Mesendoderm (in vitro differentiated cells): ENCODE measurements at places on chromosomes 2 and 18.

- H3K36me3 ChIP-seq, result no peaks in the 10 kb centered on the region
- no peak for DNase-seq
- H3K27me3 ChIP-seq, result no peaks in the 10 kb centered on the region
- H3K27ac ChIP-seq, result no peak overlapping the region
Measured at GRCh38 chr2:26396734-26397298, 4.9 kb upstream of the DRC1 start.

- DNase-seq, result no peak
- H3K36me3 ChIP-seq, result peaks cover 1% of the 10 kb centered on the region
- no peaks in the 10 kb centered on the region for H3K27me3 ChIP-seq
- no peaks in the 10 kb centered on the region for H3K4me1 ChIP-seq
Measured at GRCh38 chr2:32963941-32964340, 17.2 kb downstream of the LTBP1 start.

DNA sequence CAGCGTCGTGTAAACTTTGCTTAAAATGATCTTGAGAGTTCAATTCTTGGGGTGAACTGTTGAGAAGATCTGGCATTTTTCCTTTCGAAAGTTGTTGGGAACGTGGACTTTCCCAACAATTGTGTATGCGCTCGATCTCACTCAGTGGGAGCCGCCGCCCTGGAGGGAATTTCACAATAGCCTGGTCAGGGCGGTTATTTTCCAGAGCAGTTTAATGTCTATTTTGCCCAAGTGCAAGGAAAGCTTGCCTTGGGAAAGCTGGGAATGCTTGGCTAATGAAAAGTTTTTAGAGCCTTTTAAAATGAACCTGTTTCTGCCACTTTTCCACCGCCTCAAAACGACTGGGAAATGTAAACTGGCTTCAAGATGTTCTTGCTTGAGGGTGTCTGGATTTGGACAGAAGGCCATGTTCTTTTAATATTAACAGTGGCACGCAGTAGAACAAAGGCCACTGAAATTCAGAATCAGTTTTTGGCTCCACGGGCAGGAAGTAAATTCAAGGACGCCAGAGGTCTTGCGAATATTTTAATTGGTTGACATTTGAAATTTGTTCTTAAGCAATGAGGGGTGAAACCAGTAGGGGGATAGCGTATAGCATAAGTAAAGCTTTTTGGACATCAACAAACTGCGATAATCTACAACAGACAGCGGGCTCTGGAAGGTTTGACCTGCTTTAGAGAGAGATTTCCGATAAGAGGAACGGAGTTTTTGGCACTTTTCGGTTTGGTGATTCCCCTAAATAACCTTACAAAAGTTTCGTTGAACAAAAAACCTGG, 1.2 kb downstream of the CFLAR start:
- peaks cover 4% of the 10 kb centered on the region for H3K4me1 ChIP-seq
- no peaks in the 10 kb centered on the region for H3K27me3 ChIP-seq
- H3K36me3 ChIP-seq, result no peaks in the 10 kb centered on the region
- peak; percentile 26 for DNase-seq
- H3K27ac ChIP-seq, result peak overlapping the region; percentile 88
- no peak overlapping the region for H3K4me3 ChIP-seq

DNA sequence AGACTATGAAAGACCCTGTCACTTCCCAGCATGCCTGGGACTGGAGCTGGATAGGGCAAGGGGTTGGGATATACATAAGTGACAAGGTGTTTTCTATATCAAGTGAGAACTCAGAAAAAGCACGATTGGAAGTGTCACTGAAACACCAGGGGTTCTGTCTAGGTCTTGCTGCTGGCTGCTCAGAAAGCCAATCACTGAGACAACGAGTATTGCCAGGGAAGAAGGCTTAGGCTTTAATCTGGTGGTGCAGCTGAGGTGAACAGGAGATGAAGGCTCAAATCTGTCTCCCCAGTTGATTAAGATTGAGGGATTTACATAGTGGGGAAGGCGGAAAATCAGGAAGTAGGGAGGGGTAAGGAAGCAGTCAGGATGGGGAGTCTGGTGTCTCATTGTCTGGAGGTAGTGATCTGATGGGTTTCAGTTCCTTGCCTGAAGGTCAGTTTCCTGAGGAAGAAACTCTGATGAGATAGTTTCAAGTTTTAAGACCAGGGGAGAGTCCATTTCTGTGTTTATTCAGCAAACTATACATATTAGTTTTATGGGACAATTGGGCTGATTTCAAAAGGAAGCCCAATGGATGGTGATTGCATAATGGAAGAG, 3.5 kb upstream of the C2orf74 start:
- peak; percentile 89 for DNase-seq
- H3K27ac ChIP-seq, result no peak overlapping the region
- no peaks in the 10 kb centered on the region for H3K36me3 ChIP-seq
- H3K4me1 ChIP-seq, result no peaks in the 10 kb centered on the region

DNA sequence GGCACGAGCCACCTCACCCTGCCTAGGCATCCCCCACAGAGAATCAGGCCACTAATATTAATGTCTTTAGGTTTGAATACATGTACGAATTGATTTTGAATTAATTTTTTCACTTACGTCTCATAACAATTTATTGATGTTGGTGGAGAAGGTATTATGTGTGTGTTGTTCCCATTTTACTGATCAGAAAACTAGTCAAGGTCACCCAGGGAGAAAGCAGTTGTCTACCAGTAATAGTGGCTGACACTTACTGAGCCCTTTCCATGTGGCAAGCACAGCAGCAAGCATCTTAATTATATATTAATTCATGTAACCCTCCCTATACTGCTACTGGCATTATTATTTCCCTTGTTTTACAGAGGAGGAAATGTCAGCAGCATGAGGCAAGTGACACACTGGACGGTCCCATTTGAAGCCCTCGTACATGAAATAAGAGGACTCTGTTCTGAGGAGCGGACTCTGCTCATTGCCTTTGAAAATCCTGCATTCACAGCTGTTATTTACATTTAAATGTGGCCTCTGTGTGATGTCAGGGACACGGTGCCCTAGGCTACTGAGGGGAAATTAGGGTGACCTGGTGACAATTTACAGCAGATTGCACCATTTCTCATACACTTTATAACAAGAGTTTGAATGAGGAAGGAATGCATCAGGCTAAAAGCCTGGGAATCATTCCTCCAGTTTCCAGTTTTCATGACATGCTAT, 30.9 kb upstream of the KCNE4 start:
- no peaks in the 10 kb centered on the region for H3K4me1 ChIP-seq
- DNase-seq, result no peak
- H3K36me3 ChIP-seq, result no peaks in the 10 kb centered on the region
- H3K4me3 ChIP-seq, result no peak overlapping the region
- no peaks in the 10 kb centered on the region for H3K27me3 ChIP-seq

GRCh38 chr18:51668607-51669006, 471.1 kb upstream of the MEX3C start:
- no peak overlapping the region for H3K27ac ChIP-seq
- no peaks in the 10 kb centered on the region for H3K27me3 ChIP-seq
- H3K4me3 ChIP-seq, result no peak overlapping the region
- H3K4me1 ChIP-seq, result no peaks in the 10 kb centered on the region
- H3K36me3 ChIP-seq, result no peaks in the 10 kb centered on the region
- DNase-seq, result no peak

GRCh38 chr2:42764096-42764495, at the start of gene OXER1:
OXER1 (minus strand) TSS chr2:42764135; CDS start chr2:42764062, 73 bp downstream.
- H3K4me3 ChIP-seq, result no peak within 1 kb of the TSS
- no peaks in the 10 kb centered on the region for H3K27me3 ChIP-seq
- no peaks in the 10 kb centered on the region for H3K36me3 ChIP-seq
- no peaks in the 10 kb centered on the region for H3K4me1 ChIP-seq
- DNase-seq, result no peak
- H3K27ac ChIP-seq, result no peak within 1 kb of the TSS

DNA sequence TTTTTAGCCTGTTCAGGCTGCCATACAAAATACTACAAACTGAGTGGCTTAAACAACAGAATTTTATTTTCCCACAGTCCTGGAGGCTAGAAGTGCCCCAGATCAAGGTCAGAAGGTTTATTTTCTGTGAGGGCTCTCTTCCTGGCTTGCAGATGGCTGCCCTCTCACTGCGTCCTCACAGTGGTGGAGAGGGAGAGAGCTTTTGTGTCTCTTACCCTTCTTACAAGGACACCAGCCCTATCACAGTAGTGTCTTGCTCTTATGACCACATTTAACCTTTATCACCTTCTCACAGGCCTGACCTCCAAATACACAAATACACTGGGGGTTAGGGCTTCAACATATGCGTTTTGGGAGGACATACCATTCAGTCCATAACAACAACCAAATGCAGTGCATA, 11.7 kb downstream of the WDR7 start:
- no peaks in the 10 kb centered on the region for H3K4me1 ChIP-seq
- no peaks in the 10 kb centered on the region for H3K27me3 ChIP-seq
- no peak overlapping the region for H3K27ac ChIP-seq
- no peak overlapping the region for H3K4me3 ChIP-seq

DNA sequence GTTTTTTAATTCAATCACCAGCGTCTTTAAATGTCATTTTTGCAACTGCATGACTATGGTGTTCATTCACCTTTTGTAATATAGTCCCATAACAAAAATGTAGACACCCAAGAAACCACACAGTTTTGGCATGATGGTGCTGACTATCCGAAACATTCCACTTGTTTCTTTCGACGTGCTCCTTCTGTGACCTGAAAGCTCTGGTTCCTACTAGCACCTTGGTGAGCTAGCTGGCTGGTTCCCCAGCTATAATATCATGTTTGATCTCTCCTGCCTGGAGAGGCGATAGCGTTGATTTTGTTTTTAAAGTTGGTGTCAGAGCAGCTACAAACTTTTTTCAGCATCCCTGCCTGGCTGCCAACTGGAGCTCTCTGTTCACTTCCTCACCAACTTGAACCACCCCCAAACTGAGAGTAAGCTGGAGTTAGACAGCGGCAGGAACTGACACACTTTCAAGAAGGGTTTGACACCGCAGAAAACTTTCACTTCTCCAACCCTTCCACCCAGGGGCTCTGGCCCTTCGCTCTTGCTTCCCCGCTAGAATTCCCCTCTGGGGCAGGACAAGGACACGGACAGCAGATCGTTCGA, 1.1 kb downstream of the ATAD2B start:
- H3K27ac ChIP-seq, result peak overlapping the region; percentile 87
- no peaks in the 10 kb centered on the region for H3K4me1 ChIP-seq
- H3K4me3 ChIP-seq, result peak overlapping the region; percentile 91
- H3K36me3 ChIP-seq, result no peaks in the 10 kb centered on the region

- H3K27me3 ChIP-seq, result no peaks in the 10 kb centered on the region
- no peak overlapping the region for H3K4me3 ChIP-seq
- H3K4me1 ChIP-seq, result no peaks in the 10 kb centered on the region
- H3K27ac ChIP-seq, result no peak overlapping the region
Measured at GRCh38 chr2:135849087-135849486, 12.1 kb upstream of the LCT start.

- H3K4me3 ChIP-seq, result peak within 1 kb of the TSS; percentile 67
- peak; percentile 77 for DNase-seq
- no peaks in the 10 kb centered on the region for H3K4me1 ChIP-seq
- H3K36me3 ChIP-seq, result no peaks in the 10 kb centered on the region
- H3K27me3 ChIP-seq, result no peaks in the 10 kb centered on the region
Measured at GRCh38 chr2:68643011-68643873, at the start of gene PROKR1. PROKR1 (plus strand) TSS chr2:68643579; CDS start chr2:68645822, 2,243 bp downstream.
